Renal pelvis (tissue), 12 donors: ENCODE measurements at places on chromosomes 1 and 21. TPM values are rescaled to one million over a fixed set of nuclear protein-coding genes. Genes with fewer than 3 reads are reported as not detected.

Gene DTL
- 23.8 TPM for polyA plus RNA-seq

Gene CD1E
- not detected for polyA plus RNA-seq

Gene AKNAD1
- polyA plus RNA-seq, result not detected

Gene STUM
- 1.7 TPM for polyA plus RNA-seq

Gene HES4
- polyA plus RNA-seq, result 33.1 TPM
